ENCODE measurements at places on chromosomes 13 and 19. TPM values are rescaled to one million over a fixed set of nuclear protein-coding genes. Genes with fewer than 3 reads are reported as not detected.

Gene ATP4A
- total RNA-seq: not detected

Gene MUC16
- total RNA-seq: not detected

Gene ASF1B
- total RNA-seq: 4.1 TPM

Gene REEP6
- total RNA-seq: 1.2 TPM

Gene ZNF681
- total RNA-seq: 0.07 TPM

Gene SOHLH2
- not detected for total RNA-seq

Gene CGB1
- not detected for total RNA-seq

Gene IL12RB1
- total RNA-seq: 0.20 TPM

Gene OLFM2
- total RNA-seq: 0.78 TPM

- H3K27ac ChIP-seq: no peak overlapping the region
- peaks cover 30% of the 10 kb centered on the region for H3K4me1 ChIP-seq
- H3K4me3 ChIP-seq: no peak overlapping the region
- no peak for DNase-seq
Observed at GRCh38 chr13:44561351-44561750, 14.8 kb downstream of the TSC22D1 start.

DNA sequence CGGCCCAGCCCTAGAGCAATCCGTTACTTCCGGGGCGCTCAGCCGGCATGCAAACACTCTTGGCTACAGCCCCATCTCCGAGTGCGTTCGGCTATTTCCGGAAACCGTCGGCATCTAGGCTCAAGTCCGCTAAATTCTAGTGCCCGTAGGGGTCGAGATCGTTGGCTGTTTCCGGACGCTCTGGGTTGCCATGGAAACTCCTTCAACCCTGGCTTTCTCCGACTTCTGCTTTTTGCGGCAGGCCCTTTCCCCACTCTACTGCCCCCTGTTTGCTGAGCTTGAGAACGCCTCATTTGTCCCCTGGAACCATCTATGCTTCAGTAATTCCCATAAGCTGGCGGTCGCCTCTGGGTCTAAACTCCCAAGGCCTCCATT is 534 bp upstream of the PIK3R2 start:
- H3K4me3 ChIP-seq: peak overlapping the region; percentile 86
- DNase-seq: peak; percentile 93
- peak overlapping the region; percentile 99 for H3K27ac ChIP-seq
- no peaks in the 10 kb centered on the region for H3K27me3 ChIP-seq
- H3K4me1 ChIP-seq: peaks cover 33% of the 10 kb centered on the region

GRCh38 chr13:66745307-66745706 is 484.8 kb downstream of the PCDH9 start:
- DNase-seq: no peak
- no peak overlapping the region for H3K4me3 ChIP-seq
- no peaks in the 10 kb centered on the region for H3K27me3 ChIP-seq
- no peak overlapping the region for H3K27ac ChIP-seq
- H3K36me3 ChIP-seq: no peaks in the 10 kb centered on the region
- no peaks in the 10 kb centered on the region for H3K4me1 ChIP-seq

GRCh38 chr19:1521636-1522035 is 2.2 kb upstream of the PLK5 start:
- no peak for DNase-seq
- no peak overlapping the region for H3K4me3 ChIP-seq
- no peak overlapping the region for H3K27ac ChIP-seq
- H3K36me3 ChIP-seq: no peaks in the 10 kb centered on the region
- peaks cover 31% of the 10 kb centered on the region for H3K27me3 ChIP-seq

DNA sequence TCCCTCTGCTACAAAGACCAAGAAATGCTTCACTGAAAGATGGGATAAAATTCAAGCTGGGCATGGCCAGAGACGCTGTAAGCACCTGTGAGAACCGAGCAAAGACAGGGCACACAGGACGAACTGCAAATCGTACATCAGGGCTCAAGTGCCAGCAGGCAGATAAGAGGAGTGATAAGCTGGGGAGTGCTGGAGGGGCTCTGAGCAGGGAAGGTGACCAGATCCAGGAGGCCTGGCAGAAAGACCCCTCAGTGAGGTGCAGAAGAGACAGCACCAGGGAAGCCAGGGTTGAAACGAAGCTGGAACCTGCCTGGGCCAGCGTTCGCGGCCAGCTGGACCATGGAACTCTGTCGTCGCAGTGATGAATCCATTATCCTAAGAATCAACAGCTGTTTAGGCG is 10.2 kb downstream of the RAB20 start:
- peaks cover 7% of the 10 kb centered on the region for H3K4me1 ChIP-seq
- H3K36me3 ChIP-seq: no peaks in the 10 kb centered on the region
- H3K4me3 ChIP-seq: no peak overlapping the region
- no peak for DNase-seq

DNA sequence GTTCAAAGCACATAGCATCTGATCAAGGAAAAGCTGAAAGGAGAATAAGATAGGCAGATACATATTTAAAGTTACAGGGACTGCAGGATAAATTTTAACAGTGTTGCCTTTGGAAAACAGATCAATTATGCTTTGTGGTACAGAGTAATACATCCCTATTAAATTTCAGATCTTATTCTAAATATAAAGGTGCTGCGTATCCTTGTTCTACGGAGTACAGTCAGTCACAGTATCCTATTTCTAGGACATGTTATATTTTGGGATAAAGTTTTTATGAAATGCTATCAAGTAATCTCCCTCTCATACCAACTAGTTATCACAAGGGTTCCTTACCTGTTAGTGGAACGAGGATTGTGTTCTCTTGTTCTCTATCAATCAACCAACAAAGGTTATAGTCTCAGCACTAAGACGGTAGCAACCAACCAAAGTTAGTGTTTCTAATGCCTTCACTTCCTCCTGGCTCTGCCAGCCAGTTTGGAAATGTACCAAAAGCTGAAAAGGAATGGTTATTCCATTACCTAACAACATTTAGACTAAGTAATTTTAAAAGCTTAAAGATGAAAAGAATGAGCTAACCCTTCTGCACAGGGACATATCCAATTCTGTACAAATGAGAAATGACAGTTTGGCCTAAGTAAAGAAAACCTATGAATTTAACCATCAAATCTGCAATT is 35.2 kb downstream of the TSC22D1 start:
- DNase-seq: no peak
- no peaks in the 10 kb centered on the region for H3K36me3 ChIP-seq
- no peaks in the 10 kb centered on the region for H3K27me3 ChIP-seq
- no peak overlapping the region for H3K4me3 ChIP-seq
- H3K27ac ChIP-seq: peak overlapping the region; percentile 57

DNA sequence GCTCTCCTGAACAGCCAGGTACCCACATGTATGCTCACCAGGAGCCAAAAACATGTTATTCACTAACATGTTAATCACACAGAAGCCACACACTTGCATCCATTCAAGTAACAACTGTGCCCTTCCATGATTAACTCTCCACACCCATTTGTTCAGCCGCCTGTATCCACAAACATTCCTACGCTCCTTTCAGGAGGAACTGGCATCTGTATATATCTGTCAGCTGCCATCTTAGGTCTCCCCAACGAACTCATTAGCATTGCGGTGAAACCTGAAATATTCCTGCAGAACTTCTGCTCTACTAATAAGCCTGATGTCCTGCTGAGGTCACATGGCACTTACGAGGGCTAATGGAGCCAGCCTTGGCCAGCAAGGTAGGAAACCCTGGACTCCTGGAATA is 33.0 kb downstream of the OLFM2 start:
- H3K4me1 ChIP-seq: no peaks in the 10 kb centered on the region
- H3K27me3 ChIP-seq: no peaks in the 10 kb centered on the region
- no peaks in the 10 kb centered on the region for H3K36me3 ChIP-seq
- no peak overlapping the region for H3K4me3 ChIP-seq
- no peak overlapping the region for H3K27ac ChIP-seq
- DNase-seq: no peak

GRCh38 chr13:77310161-77310560 is 16.7 kb downstream of the MYCBP2 start:
- peaks cover 57% of the 10 kb centered on the region for H3K4me1 ChIP-seq
- no peaks in the 10 kb centered on the region for H3K27me3 ChIP-seq
- DNase-seq: no peak

DNA sequence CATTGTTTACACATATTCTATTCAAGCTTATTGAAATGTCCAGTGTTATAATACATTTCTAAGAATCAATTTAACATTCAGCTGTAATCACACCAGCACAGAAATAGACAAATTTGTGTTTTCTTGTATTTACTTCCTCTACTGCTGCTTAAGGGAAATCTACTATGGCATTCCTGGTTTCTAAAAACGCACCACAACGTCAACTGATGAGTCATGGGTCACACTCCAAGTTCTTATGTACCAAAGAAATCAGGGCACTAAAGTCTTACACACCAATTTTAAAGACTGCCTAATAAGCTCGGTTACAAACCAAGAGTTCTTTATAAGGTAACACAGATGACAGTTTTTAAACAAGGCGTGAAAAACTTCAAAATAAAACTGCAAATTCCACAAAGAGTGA is 13.2 kb downstream of the LNX2 start:
- DNase-seq: peak; percentile 36
- H3K4me3 ChIP-seq: peak overlapping the region; percentile 4
- no peaks in the 10 kb centered on the region for H3K27me3 ChIP-seq
- H3K36me3 ChIP-seq: no peaks in the 10 kb centered on the region

- no peak overlapping the region for H3K27ac ChIP-seq
- no peak for DNase-seq
- H3K27me3 ChIP-seq: no peaks in the 10 kb centered on the region
- H3K4me1 ChIP-seq: no peaks in the 10 kb centered on the region
Observed at GRCh38 chr13:93922063-93922855, 557.2 kb downstream of the DCT start.

- DNase-seq: no peak
- no peak overlapping the region for H3K27ac ChIP-seq
- H3K36me3 ChIP-seq: no peaks in the 10 kb centered on the region
- no peak overlapping the region for H3K4me3 ChIP-seq
Observed at GRCh38 chr19:19544257-19544953, 6.3 kb downstream of the CILP2 start.

GRCh38 chr19:58338825-58339558 is 12.2 kb downstream of the ZSCAN22 start:
- no peak overlapping the region for H3K4me3 ChIP-seq
- no peak for DNase-seq
- no peaks in the 10 kb centered on the region for H3K36me3 ChIP-seq
- H3K4me1 ChIP-seq: no peaks in the 10 kb centered on the region
- no peak overlapping the region for H3K27ac ChIP-seq
- H3K27me3 ChIP-seq: no peaks in the 10 kb centered on the region

GRCh38 chr19:57814505-57815246 is at the start of gene ZNF552:
TSS of gene ZNF552 (minus strand) at chr19:57814913. CDS start at chr19:57814743, 170 bp downstream.
- peak within 1 kb of the TSS; percentile 90 for H3K27ac ChIP-seq
- no peaks in the 10 kb centered on the region for H3K27me3 ChIP-seq
- peaks cover 20% of the 10 kb centered on the region for H3K4me1 ChIP-seq
- peak within 1 kb of the TSS; percentile 76 for H3K4me3 ChIP-seq

- no peak overlapping the region for H3K27ac ChIP-seq
- H3K4me3 ChIP-seq: no peak overlapping the region
- H3K4me1 ChIP-seq: no peaks in the 10 kb centered on the region
- no peak for DNase-seq
- H3K27me3 ChIP-seq: no peaks in the 10 kb centered on the region
Observed at GRCh38 chr19:31125071-31125470, 224.2 kb downstream of the TSHZ3 start.

- H3K27me3 ChIP-seq: no peaks in the 10 kb centered on the region
- no peaks in the 10 kb centered on the region for H3K36me3 ChIP-seq
- H3K4me3 ChIP-seq: no peak overlapping the region
- no peaks in the 10 kb centered on the region for H3K4me1 ChIP-seq
Observed at GRCh38 chr19:23917856-23918255, 3.2 kb downstream of the ZNF726 start.
